ENCODE measurements at places on chromosomes 2 and 18.

- DNase-seq, result no peak
These were observed 52.0 kb downstream of the HDAC4 start for GRCh38 chr2:239348563-239349452.

GRCh38 chr18:2406544-2406943, 164.8 kb downstream of the METTL4 start:
- peak; percentile 63 for DNase-seq

- peak; percentile 40 for DNase-seq
These were observed 117.7 kb downstream of the RBMS1 start for GRCh38 chr2:160375802-160376469.

DNA sequence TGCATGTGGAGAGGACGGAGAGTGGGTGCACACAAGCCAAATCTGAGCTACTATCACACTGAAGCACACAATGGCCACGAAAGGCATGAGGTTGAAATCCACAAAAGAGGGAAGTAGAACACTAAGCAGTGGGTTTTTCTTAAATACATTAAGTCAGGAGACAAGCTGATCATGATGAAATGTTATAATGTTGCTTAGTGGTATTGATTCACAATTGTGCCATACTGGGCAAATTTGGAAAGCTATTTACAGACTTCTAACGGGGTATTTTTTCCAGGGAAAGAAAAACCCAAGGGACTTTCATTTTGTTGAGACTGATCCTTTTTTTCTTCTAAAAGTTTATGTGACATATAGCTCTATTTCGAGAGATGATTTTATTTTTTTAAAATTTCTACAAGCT, 100.8 kb upstream of the CNGA3 start:
- DNase-seq, result no peak

DNA sequence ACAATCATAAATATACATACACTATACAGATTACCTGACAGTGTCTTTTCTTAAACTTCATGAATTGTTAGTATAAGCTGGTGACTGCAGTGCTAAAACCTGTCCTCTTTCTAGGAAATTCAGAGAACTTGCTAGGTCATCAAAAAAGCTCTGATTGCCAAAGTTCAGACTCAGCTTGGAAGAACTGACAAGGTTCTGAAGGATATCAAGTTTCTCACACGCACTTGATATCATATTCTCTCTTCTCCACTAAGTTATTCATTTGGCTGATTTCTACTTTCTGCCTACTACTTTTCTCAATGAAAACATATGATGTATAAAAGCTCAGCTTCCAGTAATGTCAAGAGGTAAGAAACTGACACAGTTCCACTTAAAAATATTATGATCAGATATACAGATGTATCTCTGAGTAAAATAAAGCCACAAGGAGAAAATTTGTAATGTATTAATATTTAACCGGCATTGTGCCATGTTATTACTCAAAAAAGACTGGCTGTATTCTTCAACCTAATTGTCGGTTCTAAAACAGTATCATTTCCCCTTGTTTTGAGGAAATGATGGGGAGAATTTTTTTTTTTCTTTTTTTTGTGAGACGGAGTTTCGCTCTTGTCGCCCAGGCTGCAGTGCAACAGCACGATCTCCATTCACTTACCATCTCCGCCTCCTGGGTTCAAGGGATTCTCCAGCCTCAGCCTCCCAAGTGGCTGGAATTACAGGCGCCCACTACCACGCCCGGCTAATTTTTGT, 2.4 kb downstream of the OSBPL1A start:
- peak; percentile 11 for DNase-seq
